Esophagus muscularis mucosa (tissue), 4 donors: ENCODE measurements at places on chromosomes 1 and 21. TPM values are rescaled to one million over a fixed set of nuclear protein-coding genes. Genes with fewer than 3 reads are reported as not detected.
A peak's percentile ranks its signal among the peaks of the same experiment; 100 is the strongest.

DNA sequence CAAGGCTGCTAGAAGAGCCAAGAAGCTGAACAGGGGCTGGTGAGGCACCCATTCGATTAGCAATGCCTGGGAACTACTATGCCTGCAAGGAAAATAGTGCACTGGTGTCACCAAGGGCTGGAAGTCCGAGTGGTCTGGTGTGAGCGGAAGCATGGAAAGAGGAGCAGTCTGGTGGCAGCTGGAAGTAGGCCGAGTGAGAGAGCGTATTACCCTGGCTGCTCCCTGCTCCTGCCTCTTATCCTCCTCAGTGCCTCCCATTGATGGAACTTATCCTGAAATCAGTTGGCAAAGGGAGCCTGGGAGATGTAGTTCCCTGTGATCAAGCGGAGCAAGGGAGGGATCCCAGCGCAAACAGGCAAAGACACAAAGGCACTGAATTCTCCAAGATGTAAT, 9.6 kb downstream of the SMAP2 start:
- DNase-seq, result no peak

- no peak for DNase-seq
Measured at GRCh38 chr1:198970916-198971315, 332.1 kb downstream of the PTPRC start.

GRCh38 chr21:19076031-19076430, 672.4 kb upstream of the TMPRSS15 start:
- no peak for DNase-seq

DNA sequence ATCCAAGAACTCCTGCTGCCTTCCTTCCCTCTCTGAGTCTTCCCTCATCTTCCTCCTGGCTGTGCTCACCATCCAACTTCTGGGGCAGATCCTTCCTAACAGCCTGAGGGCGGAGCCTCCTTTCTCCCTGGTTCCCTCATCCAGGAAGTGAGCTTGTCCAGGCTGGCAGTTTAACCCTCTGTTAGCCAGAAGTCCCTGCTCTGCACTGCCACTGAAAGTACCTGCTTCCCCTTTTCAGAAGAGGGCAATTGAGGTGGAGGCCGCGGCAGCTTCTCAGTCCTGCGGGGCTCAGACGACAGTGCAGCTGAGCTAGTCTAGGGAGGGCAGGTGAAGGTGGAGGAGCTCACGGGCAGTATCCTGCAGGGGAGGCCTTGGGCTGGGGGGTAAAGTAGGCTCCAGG, 149.1 kb downstream of the FCRL5 start:
- peak; percentile 55 for DNase-seq

DNA sequence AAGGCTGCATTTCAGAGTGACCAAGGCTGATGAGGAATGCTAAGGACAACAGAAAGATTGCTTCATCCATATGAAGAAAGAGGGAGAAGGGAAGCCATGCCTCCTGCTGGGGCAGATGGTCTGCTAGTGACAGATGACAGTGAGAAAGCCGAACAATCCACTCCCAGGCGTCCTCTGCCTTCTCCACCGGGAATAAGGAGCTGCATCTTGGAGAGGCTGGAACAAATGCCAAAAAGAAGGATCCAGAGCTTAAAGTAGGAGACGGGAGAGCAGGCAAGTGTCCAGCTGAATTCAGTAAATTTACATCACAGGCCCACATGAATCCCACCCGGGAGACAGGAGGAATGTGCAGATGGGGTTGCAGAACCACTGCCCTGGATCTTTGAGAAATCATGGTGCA, 33.4 kb downstream of the DDX20 start:
- no peak for DNase-seq

DNA sequence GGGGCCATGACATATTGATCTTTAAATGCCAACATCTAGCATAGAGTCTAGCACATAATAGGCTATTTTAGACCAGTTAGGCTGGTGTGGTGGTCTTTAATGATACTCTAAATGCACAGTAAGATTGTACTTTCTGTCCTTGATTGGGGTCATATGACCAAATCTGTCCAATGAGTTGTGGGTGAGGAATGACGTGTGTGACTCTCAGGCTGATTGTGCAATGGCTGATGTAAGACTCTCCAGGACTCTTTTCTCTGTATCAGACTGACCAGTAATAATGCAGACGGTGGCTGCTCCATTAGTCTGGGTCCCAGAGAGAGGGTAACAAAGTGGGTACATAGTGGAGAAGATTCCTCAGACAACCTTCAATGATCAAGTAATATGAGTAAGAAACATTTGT, 541.6 kb upstream of the CAMK1G start:
- DNase-seq, result no peak

GRCh38 chr1:214662223-214662785, 59.3 kb downstream of the CENPF start:
- no peak for DNase-seq

GRCh38 chr1:43048601-43049011, 89.9 kb upstream of the SLC2A1 start:
- DNase-seq, result no peak

- no peak for DNase-seq
Measured at GRCh38 chr1:155080312-155081228, 1.9 kb downstream of the EFNA3 start.

DNA sequence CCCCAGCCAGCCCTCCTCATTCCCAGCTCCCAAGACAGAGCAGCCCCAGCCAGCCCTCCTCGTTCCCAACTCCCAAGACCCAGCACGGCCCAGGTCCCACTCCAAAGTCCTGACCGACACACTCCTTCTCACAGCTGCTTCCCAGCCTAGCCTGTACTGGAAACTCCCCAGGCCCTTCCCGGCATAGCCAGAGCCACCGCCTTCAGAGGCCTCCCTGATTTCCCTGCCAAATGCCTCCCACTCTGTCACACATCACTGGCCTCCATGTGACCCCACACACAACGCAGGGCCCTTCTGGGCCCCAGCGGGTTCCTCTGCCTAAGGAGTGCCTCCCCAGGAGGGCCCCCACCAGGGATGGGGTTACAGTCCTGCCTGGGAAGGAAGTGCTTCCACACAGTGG, 2.8 kb downstream of the UBE2J2 start:
- DNase-seq, result no peak

GRCh38 chr1:6652986-6653385, 28.3 kb downstream of the THAP3 start:
- no peak for DNase-seq

- no peak for DNase-seq
Measured at GRCh38 chr1:177629526-177629925, 340.3 kb downstream of the SEC16B start.

DNA sequence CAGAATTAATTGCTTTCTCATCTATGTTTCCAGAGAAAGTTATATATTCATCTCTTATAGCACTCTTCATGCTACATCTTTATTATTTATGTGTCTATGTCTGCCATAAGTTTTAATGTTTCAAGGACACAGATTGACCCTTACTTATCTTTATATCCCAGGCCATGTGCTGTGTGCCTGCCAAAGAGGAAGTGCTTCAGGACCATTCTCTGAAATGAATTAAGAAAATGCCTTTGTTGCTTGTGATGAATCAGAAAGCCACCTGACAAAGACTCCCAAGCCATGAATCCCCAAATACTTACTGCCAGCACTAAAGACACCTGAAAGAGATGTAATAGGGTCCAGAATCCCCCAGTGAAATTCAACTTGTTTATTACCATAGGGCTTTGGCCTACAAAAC, 342.1 kb upstream of the C1orf87 start:
- no peak for DNase-seq

GRCh38 chr1:59316497-59317128, 19.7 kb downstream of the FGGY start:
- no peak for DNase-seq

DNA sequence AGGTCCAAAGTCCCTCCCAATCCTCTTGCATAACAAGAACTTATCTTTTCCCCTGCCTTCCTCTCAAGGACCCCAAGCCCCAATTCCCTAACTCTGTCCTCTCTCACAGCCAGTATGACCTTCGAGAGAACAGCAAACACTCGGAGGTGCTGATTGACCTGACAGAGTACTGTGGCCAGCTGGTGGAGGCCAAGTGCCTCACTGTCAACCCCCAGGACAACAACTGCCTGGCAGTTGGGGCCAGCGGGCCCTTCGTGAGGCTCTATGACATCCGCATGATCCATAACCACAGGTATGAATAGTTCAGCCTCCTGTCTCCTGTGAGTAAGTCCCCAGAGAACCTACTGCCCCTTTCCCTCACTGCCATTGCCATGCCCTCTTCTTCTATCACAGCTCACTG, 29.9 kb upstream of the TMEM222 start:
- DNase-seq, result no peak

DNA sequence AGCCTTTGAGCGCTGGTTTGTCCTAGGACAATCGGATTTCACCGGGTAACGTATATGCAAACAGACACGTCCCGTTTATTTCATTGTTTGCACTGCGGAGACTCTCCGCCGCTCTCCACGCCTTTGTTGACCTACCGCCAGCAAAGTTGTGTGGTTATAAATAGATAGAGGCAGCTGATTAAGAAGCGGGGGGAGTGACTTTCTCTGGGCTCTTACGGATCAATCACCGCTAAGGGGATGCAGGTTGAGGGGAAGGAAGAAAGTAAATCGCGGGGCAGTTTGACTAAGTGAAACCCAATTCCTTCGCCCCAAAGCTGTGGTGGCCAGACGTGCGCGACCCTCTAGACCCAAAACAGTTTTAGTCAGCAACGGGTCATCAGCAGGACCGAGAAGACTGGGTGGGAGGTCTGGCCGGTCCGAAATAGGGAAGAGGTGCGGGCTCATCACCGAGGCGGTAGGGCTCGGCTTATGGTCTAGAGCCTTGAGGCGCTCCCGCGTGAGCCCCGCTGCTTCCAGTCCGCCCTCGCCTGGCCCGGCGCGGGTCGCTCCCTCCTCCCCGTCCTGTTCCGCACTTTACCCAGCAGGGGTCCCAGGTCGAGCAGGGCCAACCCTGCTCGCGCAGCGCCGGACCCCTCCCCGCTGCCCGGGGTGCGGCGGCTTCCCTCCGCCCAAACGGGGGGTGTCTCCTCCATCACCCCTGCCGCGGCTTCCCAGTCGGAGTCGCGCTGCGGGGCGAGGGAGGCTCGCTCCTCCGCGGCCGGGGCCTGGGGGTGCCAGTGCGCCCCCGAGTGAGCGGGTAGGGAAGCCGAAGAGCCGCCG, 120.8 kb upstream of the RRP15 start:
- DNase-seq, result no peak

DNA sequence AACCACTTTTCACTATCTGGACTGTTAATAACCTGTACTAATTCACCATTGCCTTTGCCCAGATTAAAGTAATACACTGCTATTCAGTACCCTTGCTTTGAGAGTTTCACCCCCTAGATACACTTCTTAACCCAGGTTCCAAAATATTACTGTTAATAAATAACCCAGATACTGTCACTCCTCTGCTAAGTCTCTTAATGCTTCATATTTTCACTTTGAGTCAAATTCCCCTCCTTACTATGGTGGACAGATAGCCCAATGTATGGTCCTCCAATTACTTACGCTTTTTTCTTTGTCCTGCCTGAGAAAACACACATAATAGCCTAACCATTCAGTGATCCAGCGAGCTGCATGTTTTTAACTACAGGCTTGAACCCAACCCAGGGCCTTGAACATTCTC, 152.5 kb downstream of the NEGR1 start:
- no peak for DNase-seq

GRCh38 chr1:89757532-89757931, 63.3 kb upstream of the LRRC8D start:
- DNase-seq, result peak; percentile 86

DNA sequence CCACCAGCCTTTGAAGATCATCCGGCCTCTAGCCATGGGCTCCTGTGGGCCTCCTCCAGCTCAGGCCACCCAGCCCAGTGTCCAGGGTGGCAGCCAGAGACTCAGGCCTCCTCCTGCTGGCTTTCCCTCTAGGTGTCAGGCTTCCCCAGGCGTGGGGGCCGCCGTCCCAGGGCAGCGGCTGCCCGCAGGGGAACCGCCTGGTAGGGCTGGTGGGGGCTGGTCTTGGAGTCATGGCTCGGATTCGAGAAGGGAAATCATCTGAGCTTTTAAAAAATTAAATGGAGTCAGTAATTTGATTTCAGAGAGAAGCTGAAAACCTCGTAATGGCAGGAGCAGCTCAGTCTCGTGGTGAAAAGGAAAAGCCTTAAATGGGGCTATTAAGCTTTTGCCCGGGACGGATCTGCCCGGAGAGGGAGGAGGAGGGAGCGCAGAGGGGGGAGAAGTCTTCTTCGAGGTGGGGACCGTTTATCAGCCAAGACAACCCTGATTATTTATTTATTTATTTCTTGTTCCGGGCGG, 66.4 kb upstream of the TARDBP start:
- no peak for DNase-seq

DNA sequence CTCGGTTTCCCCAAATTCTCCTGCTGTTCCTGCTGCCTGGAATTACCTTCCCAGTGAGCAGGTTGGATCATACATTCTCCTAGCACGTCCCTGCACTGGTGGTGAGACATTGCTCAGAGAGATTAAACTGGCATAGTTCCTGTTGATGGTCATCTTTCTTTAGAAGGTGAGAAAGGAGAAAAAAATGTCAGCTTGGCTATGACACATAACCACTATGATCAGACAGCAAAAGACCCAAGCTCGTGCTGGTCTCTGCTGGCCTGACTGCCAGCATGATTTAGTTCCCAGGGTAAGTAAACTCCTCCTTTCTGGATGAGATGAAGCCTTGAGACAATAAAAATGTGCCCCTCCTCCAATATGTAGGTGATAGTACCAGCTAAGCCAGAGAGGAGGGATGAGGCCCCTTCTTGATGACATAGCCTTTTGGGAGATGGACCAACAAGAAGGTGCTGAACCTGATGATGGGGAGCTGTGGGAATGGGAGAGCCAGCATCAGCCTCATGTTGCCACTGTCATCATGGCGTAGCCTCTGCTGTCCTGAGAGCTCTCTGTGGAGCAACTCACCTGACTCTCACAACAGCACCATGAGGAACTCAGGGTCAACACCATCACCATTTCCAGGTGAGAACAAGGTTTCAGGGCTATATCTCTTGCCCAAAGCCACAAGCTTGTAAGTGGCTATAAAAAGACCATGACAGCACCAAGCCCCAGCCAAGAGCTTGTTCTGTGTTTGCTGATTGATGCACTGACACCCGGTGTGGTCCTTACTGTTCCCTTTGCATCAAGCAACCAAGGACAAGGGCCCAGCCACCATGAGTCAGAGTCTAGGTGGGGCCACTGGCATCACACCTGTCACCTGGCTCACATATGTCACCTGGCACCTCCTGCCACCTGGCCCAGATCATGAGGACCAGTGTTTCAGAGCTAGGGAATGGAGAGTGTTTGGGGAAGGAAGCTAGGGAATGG, 200.0 kb downstream of the MATN1 start:
- no peak for DNase-seq

GRCh38 chr1:10549904-10550664, 75.3 kb downstream of the PEX14 start:
- no peak for DNase-seq

- no peak for DNase-seq
Measured at GRCh38 chr1:38063616-38064015, 17.0 kb upstream of the POU3F1 start.

Gene EDARADD
- total RNA-seq, result not detected

Gene COL9A2
- total RNA-seq, result 1.2 TPM

Gene FCER1G
- 32.8 TPM for total RNA-seq

Gene CFAP57
- total RNA-seq, result not detected

Gene ATP5PO
- 289 TPM for total RNA-seq
